ENCODE measurements at places on chromosomes 12 and 14. TPM values are rescaled to one million over a fixed set of nuclear protein-coding genes. Genes with fewer than 3 reads are reported as not detected.

- peak; percentile 51 for DNase-seq
Measured at GRCh38 chr14:34053666-34054065, 102.8 kb upstream of the EGLN3 start.

DNA sequence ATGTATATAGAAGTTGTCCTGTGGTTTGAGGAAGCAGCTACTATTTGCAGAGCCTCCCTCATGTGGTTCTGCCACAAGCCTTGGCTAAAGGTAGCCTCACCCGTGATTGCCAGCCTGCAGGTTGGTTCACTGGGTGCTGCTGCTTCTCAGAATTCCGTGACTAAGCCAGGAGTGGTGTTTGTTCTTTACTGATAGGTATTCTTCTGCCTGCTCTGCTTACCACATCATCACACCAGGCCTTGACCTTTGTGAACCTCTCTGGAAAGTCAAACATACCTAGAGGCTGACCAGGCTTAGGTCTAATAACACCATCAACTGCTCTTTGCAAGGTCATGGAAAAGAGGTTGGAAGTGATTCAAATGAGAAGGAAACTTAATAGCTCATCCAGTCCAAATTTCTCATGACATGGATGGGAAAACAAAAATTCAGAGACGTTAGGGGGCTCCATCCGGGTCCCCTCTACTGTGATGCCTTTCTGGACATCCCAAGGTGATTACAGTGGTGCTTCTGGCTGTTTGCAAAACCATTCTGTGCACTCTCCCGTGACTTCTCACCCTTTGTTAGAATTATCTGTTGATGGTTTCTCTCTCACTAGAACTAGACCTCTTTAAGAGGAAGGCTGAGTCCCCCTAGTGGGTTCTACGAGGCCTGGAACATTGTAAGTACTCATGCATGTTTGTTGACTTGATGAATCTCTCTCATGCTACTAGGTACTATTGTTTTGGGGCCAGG lies 8.5 kb upstream of the SOCS2 start:
- DNase-seq: peak; percentile 18

DNA sequence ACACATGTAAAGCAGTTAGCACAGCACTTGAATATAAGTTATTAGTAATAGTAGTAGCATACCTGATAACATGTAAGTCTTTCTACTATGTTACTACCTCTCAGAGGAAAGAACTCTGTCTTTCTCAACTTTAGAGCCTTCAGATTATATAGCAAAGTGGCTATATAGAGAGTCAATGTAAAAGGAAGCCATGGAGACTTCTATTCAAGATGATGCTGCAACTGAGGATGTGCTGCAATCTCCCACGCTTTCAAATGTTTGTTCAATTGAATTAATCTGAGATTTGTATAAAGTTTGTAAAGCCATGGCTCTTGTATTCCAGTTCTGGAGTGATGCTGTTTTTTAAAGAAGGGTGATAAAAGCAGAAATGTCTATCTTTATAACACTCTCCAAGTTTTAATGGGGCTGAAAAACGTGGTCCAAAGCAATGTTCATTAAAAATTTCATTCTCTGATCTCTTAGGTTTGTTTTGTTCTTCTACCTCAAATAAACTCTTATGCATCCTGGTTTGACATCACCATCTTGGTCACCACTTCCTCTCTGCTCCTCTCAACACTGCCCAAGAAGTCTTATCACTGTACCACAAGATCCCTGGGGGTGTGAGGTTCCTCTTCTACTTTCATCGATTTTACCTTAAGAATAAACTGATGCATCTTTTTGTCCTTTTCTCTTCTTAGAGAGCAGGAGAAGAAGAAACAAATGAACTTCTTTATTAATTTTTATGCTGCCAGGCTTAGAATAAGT lies 40.6 kb downstream of the C12orf42 start:
- no peak for DNase-seq

PTPRB gene
- 0.87 TPM for total RNA-seq

CD4 gene
- not detected for total RNA-seq

P2RX2 gene
- not detected for total RNA-seq
